Calu3 (cell line): ENCODE measurements at places on chromosomes 1 and 21. TPM values are rescaled to one million over a fixed set of nuclear protein-coding genes. Genes with fewer than 3 reads are reported as not detected.

The RBBP5 gene
- 21.9 and 22.0 TPM in 2 replicates for total RNA-seq

GRCh38 chr1:109547463-109548320 is 723 bp upstream of the GNAI3 start:
- no peak for DNase-seq
- H3K27ac ChIP-seq, result peak overlapping the region; percentile 97
- H3K4me3 ChIP-seq, result peak overlapping the region; percentile 91
- H3K4me1 ChIP-seq, result no peaks in the 10 kb centered on the region
- H3K36me3 ChIP-seq, result peaks cover 30% of the 10 kb centered on the region
- H3K27me3 ChIP-seq, result peaks cover 18% of the 10 kb centered on the region

- no peaks in the 10 kb centered on the region for H3K27me3 ChIP-seq
- no peaks in the 10 kb centered on the region for H3K36me3 ChIP-seq
- DNase-seq, result no peak
- peaks cover 48% of the 10 kb centered on the region for H3K4me1 ChIP-seq
Observed at GRCh38 chr1:244329591-244330317, 122.0 kb downstream of the ADSS2 start.

DNA sequence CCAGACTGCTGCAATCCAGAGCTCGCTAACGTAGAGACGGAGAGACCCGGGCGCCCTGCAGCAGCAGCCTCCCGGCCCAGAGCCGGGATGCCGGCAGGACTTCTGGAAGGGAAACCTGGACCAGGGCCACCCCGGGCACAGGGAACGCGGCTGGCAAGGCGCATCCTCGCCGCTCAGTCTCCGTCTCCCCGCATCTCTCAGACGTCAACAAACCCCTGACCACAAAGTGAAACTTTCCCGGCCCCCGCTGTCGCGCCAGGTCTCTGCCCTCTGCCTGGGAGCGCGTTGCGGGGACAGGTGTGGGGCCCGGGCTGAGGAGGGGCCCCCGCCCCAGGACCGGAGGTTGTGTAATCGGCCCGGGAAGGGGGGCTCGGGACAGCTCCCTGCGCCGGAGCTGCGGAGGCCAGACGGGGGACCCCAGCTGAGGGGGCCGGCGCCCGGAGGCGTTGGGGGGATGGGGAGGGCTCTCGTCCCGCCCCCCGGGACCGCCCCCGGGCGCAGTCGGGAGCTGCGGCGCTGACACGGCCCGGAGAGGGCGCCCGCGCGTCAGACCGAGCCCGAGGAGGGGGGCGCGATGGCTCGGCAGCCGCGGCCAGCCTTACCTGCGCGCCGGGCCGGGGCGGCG is 116.6 kb upstream of the HIVEP3 start:
- no peaks in the 10 kb centered on the region for H3K27me3 ChIP-seq
- H3K4me3 ChIP-seq, result peak overlapping the region; percentile 87
- H3K27ac ChIP-seq, result peak overlapping the region; percentile 34
- H3K36me3 ChIP-seq, result peaks cover 28% of the 10 kb centered on the region
- H3K4me1 ChIP-seq, result peaks cover 39% of the 10 kb centered on the region
